Endodermal cell (in vitro differentiated cells): ENCODE measurements at places on chromosomes 5 and 9.

- DNase-seq: no peak
These were observed 8.1 kb upstream of the SLC38A9 start for GRCh38 chr5:55720188-55720703.

GRCh38 chr9:130555968-130556367, 23.4 kb upstream of the FUBP3 start:
- no peak for DNase-seq

GRCh38 chr5:53616939-53617549, 56.6 kb downstream of the NDUFS4 start:
- no peak for DNase-seq

- DNase-seq: no peak
These were observed 38.6 kb downstream of the RANBP6 start for GRCh38 chr9:5976674-5977397.

GRCh38 chr9:127088724-127089615, 33.5 kb downstream of the ANGPTL2 start:
- no peak for DNase-seq

DNA sequence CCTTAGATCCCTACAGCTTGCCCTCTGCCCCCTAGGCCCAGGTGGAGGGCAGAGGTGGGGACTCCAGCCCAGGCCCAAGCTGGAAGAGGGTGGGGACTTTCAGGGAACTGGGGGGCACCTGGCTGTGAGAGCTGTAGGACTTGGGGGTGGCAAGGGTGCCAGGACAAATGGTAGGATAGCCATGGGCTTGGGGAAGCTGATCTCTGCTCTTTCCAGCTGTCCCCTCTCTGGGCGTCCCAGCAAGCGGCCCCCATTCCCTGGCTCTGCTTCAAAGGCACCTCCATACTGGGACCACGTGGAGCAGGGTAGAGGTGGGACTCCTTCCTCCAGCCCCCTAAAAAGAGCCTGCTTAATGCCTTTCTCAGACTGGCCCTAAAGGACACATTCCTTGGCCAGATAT, 385 bp downstream of the LTC4S start:
- DNase-seq: no peak

DNA sequence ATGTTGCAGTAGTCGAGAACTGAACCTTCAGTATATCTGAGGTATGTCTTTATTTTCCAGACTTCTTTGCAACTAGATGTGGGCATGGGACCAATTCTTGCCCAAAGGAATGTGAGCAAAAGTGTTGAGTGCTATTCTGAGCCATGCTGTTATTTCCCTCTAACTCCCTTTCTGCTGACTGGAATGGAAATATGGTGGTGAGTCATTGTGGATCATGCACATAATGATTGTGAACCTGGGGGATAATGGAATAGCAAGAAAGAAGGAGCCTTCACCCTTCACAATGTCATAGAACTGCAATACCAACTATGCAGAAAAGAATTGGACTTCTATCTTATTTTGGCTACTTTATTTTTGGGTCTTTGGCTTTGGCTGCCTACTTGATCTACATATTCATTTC, 10.3 kb upstream of the DOCK2 start:
- no peak for DNase-seq

- DNase-seq: no peak
These were observed 29.5 kb downstream of the GOLPH3 start for GRCh38 chr5:32144378-32145207.

DNA sequence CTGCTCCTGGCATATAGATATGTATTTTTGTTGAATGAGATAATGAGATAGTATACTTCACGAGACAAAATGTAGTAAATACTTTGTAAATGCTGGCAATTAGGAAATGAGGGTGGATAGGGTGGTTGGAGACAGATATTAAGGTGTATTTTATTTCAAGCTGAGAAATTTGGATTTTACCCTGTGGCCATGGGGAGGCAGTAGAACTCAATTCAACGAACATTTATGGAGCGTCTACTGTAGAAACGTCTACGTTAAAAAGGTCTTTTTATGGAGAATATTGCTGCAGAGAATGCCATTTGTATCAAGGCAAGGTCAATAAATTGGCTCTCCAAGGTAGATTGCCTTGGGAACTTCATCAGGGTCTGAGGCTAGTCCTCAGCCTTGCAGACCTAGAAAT, 21.5 kb upstream of the RALGPS1 start:
- DNase-seq: no peak

- peak; percentile 3 for DNase-seq
These were observed 289.5 kb downstream of the SLIT3 start for GRCh38 chr5:169011451-169011850.

GRCh38 chr9:6632516-6633183, 12.9 kb downstream of the GLDC start:
- DNase-seq: peak; percentile 74

DNA sequence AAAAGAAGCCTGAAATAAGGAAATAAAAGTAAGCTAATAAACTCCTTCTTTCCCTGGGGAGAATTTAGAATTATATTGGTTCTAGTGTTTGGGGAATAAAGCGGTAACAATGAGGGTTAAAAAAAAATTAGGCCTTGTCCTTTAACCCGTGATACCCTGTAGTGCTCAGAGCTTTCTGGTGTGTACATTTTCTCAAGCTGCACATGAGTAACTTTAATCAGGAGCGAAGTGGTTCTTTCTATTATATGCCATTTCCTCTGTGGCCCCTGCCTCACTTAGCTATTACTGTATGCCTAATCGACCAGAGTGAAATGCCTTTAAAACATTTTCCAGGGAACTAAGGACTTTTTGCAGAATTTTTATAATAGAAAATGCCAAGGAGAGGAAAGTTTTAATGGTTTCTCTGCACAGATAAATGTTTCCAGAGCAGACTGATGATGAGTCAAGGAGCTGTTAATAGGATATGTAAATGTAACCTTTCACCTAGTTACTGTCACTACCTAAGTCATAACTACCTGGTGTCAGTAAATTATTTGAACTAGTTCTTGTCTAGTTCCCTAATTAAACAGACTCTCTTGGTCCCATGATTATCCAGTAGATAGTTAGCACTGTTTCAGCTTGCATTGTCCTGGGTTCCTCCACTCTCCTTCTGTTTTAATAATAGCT, 7.6 kb downstream of the PAM start:
- no peak for DNase-seq

GRCh38 chr9:93562157-93562556, 14.2 kb upstream of the PHF2 start:
- no peak for DNase-seq

DNA sequence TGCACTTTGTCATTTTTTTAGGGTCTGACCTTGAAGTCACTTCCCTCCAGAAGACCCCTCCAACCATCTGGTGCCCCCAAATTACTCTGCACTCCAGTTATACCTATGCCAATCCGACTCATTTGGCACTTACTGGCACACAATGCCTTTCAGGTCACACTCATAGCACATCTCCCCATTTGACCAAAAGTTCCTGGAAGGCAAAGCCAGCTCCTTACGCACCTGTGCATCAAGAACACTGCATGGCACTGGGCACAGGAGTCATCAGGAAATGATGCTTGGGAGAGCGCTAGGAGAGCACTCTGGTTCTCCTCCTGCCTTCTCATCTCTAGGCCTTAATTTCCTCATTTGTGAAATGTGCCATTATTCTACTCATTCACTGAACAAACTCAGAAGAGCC, 2.9 kb downstream of the TNIP1 start:
- DNase-seq: no peak

DNA sequence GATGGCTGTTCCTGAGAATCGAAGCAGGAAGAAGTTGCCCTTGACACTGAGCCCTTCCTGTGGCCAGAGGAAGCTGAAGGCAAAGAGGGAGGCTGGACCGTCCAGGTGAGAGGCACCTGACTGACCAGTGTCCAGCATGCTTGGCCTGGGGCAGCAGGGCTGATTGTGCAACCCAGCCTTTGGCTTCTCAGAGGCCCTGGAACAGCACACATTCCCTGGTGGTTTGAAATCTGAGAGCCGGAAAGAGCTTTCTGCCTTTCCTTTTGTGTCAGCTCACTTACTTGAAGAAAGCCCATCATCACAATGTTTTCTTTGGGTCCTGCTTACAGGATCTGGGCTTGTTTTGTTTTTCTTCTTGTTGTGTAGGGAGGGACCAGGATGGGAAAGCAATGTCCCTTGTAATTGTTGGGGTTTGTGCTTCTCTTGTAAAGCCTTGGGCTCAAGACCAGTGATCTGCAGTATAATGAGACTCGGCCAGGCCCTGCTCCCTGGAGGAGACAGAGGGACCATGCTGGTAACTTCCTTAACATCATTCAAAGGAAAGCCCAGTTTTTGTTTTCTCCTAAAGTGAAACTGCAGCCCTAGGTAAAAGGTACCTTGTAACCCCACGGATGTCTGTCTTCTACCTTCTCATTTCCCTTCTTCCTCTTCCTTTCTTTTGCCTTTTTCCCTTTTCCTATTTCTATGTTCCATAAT, 213.7 kb downstream of the NXNL2 start:
- DNase-seq: no peak
